ENCODE measurements at places on chromosomes 12 and 14.

- DNase-seq = no peak
Measured at GRCh38 chr12:101703487-101703886, 6.0 kb downstream of the CHPT1 start.

DNA sequence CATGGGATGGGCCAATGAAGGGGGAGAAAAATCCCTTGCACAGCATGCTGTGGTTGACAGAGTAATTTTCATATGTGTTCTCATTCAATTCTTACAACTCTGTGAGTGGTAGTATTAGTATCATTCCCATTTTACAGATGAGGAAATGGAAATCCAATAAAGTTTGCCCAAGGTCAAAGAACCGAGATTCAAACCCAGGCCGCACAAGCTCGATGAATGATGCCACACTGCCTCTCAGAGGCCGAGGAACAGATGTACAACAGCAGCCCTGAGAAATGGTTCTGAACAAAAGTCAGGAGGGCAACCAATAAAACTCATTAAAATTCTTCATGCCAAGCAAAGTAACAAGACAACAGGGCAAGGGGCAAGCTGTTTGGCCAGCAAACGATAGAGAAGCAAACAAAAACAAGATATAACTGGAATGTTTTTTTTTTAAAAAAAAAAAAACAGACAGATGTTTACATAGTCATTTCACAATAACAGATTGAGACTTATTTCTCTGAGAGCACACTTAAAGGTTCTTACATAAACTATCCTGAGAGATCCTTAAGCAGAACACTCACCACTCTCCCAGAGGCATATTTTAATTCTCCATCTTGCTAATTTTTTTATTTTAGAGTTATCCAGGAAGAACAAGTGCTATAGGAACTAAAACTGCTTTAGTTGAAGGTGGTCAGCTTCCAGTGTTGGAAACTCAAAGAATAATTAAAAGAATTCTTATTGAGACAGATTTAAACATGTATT lies 85.8 kb downstream of the EXOC5 start:
- DNase-seq = peak; percentile 9

GRCh38 chr12:86799616-86800015 lies 543.4 kb upstream of the MGAT4C start:
- DNase-seq = no peak

DNA sequence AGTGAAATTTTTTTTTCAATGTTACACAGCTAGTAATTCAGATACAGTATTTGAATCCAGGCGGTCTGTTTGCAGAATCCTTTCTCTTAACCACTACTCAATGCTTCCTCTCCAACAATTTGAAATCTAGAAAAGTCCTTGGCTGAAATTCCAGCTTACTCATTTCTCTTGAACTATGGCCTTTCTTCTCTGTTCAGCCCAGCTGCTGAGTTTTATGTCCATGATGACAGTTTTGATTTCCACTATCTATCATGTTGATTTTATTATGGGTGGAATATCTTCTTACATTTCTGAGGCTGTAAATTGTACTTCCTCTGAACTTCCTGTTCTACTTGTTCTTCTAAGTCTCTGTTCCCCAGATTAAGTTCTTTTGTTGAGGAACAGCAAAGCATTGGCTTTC lies 315.3 kb downstream of the DIO2 start:
- peak; percentile 13 for DNase-seq
